ENCODE measurements at places on chromosomes 7 and 10.

- peak; percentile 46 for DNase-seq
Measured at GRCh38 chr7:69109246-69109645, 489.0 kb upstream of the AUTS2 start.

GRCh38 chr10:124694481-124695220, 49.5 kb downstream of the FAM53B start:
- no peak for DNase-seq

DNA sequence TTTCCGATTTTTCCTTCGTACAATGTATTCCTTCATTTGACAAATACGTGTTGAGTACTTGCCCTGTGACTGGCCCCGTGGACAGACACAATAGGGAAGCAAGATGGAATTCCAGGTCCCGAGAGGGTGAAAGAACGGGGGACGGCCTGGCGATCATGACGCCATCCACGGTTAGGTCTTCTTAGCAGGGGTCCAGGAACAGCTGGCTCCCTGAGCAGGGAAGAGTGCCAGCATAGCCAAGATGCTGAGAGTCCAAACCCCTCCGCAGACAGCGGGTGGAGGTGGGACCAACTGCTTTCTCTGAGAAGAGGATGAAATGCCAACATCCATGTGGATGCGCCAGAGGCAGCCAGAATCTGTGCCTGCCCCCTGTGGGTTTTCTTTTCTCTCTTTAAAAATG, 143.7 kb downstream of the DYNC2I1 start:
- DNase-seq, result no peak

- peak; percentile 93 for DNase-seq
Measured at GRCh38 chr7:35003679-35004303, 33.5 kb downstream of the DPY19L1 start.

DNA sequence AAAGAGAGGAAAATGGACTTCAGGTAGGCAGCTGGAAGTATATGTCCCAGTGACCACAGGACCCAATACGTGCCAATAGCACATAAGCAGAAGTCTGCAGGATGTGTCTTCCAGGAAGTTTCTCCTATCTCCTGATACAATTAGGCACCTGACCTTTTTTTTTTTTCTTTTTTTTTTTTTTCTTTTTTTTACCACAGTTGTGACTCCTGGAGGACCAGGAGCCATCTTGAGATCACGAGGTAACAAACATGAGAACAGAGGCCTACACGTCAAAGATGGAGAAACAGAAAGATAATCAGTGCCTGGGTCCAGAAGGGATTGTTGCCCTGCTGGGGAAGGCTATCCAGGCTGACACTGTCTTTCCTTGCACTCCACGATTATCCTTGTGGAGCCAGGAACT, 312.4 kb upstream of the NEBL start:
- DNase-seq, result no peak

DNA sequence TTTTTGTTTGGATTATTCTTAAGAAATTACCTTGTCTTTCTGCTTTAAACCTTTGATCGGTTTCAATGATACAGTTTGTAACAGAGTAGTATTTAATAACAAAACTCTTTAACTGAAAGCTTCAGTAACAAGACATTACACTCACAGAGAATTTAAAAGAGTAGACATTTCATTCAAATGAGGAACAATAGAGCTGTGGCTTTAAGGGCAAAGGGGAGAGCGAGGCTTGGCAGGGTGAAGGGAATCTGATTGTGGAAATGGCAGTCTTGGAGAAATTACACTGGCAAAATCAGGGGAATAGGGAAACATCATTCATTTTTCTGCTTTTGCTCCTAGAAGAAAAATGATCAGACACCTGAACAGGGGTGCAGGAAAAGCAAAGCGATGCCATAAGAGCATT, 5.1 kb upstream of the HIPK2 start:
- DNase-seq, result no peak

GRCh38 chr10:3579845-3580244, 205.2 kb downstream of the KLF6 start:
- no peak for DNase-seq

- DNase-seq, result no peak
Measured at GRCh38 chr7:71303566-71303965, 171.6 kb downstream of the GALNT17 start.

DNA sequence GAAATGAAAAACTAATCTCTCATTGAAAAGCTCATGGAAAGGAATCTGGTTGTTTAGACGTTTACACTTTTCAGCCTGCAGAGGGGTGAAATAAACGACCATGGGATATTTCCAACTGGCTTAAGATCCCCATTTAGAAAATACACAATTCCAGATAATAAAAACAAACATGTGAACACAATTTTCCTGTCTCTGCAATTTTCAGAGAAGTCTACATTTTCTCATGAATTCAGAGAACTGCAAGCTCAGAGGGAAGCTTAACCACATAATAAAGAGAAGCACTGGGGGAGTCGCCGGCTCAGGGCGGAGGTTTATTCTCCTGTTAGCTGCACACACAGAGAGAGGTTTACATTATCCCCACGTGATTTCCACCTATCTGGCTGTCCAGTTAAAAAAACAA, 215.2 kb downstream of the FANK1 start:
- DNase-seq, result no peak

- no peak for DNase-seq
Measured at GRCh38 chr10:132585732-132586722, 48.4 kb downstream of the INPP5A start.

DNA sequence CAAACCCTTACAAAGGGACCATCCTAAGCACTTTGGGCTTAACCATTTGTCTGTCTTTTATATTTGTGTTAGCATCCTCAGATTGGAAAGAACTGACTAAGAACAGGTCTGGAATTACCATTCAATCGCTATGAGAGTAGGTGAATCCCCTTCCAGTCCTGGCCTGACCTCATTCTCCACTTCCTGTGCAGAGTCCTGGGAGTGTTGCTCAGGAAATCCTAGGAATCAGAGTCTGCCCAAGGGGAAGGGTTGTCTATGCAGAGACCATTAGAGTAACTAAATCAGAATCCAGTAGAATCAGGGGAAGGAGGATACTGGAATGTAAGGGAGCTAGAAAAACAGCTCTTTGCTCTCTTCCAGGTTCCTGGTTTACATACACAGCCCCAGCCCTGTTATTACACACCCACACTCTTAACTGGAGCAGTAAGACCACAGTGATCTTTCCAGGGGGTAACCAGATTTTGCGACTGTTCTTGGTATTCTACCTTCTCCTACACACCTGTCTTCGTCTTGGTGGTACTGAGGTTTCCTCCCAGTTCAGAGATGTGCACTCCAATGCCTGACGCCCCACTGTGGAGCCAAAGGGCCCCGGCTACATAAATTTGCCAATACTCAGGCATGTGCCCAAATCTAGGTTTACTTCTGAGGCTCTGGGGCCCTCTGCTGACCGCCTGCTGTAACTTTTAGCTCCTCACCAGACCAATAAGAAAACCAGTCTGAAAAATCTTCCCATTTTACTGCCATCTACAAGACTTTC, 103.7 kb downstream of the RNF216 start:
- DNase-seq, result no peak

DNA sequence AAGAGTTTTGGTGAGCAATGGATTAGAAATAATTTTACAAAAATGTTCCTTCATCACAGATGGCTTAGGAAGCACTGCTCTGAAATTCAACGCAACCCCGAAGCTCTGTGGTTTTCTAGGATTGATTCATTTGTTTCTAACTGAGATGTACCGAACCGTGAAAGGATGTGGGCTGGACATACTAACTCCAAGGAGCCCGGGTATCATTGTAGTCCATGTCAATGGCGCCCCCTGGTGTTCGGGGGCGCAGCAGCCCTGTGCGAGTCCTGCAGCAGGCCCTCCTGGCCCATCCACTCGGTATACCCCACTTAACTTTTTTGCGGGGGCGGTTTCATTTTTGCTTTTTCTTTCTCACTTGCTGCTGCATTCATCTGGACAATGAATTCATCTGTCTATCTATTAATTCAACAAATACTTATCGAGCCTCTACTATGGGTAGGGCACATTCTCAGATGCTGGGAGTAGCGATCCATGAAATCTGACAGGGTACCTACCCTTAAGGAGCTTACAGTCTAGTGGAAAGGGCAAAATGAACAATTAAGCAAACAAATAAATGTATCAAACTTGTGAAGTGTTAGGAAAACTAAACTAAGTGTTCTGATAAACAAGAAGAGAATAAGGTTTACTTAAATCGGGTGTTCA, 25.2 kb upstream of the ITPRID1 start:
- DNase-seq, result no peak

DNA sequence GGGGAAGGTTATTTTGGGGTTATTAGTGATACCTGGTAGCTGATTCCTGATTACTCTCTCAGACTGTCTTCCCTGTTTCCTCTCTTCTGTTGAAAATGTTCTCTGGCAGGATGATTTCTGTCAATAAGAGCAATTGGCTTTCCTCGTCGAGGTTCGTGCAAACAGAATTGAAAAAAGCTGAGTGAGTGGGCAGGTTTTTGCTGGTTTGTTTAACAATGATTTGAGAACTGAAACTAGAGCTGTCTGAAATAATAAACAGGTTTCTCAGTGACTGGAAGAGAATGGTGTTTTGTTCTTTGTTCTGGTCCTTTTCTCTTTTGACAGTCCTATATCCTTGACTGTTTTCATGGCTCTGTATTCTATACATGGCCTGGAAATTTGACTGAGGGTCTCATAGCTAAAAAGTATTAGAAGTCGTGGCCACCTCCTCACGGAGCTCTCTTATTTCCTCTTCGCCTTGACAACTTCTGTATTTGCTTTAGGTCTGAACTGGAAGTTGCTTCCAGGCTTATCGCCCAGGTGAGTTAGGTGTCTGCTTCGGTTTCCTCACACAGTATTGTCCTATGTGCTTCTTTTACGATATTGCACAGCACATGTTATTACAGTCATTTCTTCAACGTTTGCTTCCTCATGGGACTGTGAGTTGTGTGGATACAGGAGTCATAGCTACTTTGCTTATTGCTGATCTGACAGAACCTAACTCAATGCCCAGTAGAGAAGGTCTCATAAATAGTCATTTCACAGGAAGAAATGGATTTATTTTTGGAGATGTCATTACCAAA, 403.6 kb downstream of the NRG3 start:
- DNase-seq, result no peak

- DNase-seq, result no peak
Measured at GRCh38 chr10:48389272-48389671, 82.8 kb downstream of the MAPK8 start.

GRCh38 chr7:37092548-37092947, 356.1 kb downstream of the ELMO1 start:
- no peak for DNase-seq

GRCh38 chr10:85643171-85643844, 723.3 kb downstream of the GRID1 start:
- no peak for DNase-seq

- no peak for DNase-seq
Measured at GRCh38 chr10:4102802-4103344, 317.9 kb upstream of the KLF6 start.

- DNase-seq, result no peak
Measured at GRCh38 chr10:122264436-122264835, 6.7 kb upstream of the BTBD16 start.

DNA sequence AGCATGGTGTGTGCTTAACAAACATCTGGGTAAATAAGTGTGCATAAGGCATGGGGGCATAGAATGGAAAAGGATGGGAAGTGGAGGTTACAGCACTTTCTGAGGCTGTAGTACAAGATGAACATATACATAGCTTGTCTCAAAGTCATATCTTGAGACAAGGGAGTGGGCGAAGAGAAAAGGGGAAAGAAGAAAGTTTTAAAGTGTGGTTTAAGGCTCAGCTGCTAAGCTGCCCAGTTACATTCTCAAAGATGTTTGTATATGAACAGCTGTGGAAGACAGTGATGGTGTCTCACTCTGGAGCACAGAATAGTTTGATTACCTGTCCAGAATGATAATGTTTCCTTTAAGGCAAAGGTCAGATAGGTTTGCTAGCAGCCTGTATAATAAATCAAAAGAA, 61.9 kb upstream of the LANCL2 start:
- no peak for DNase-seq

GRCh38 chr7:1975179-1975578, 257.6 kb downstream of the MAD1L1 start:
- DNase-seq, result no peak

- DNase-seq, result no peak
Measured at GRCh38 chr10:91349381-91349780, 60.8 kb upstream of the HECTD2 start.

GRCh38 chr10:116511365-116511764, 34.4 kb upstream of the PNLIP start:
- DNase-seq, result no peak

GRCh38 chr7:76509931-76510877, at the start of gene UPK3B:
Gene UPK3B, plus strand, starts transcription at chr7:76510552. Its CDS starts 101 bp downstream, at chr7:76510653.
- DNase-seq, result no peak

GRCh38 chr7:98334081-98334480, 52.6 kb downstream of the BRI3 start:
- DNase-seq, result no peak

- DNase-seq, result no peak
Measured at GRCh38 chr10:132326344-132326889, 5.6 kb upstream of the LRRC27 start.

DNA sequence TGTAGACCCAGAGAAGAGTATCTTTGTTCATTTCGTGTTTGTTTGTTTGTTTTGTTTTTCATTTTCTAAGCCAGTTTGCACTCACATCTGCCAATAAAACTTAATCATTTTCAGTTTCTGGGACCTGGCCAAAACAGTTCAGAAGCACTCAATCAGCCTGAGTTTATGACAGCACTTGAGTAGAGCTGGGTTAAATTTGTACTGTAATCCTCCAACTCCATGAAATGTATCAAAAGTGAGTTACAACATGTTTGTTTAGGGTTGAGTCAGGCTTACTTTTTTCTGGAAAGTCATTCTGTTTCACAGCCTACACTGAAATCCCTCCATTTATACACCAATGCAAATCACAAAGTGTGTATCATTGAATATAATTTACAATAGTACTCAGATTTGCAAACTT, 91.9 kb downstream of the ZWINT start:
- no peak for DNase-seq

- DNase-seq, result peak; percentile 97
Measured at GRCh38 chr10:68871731-68872342, 29.3 kb upstream of the DDX50 start.

- no peak for DNase-seq
Measured at GRCh38 chr7:138015096-138015495, 13.2 kb upstream of the CREB3L2 start.

- DNase-seq, result no peak
Measured at GRCh38 chr7:2870471-2870931, 26.4 kb upstream of the GNA12 start.

GRCh38 chr7:157898802-157899505, 562.1 kb downstream of the DNAJB6 start:
- peak; percentile 69 for DNase-seq

DNA sequence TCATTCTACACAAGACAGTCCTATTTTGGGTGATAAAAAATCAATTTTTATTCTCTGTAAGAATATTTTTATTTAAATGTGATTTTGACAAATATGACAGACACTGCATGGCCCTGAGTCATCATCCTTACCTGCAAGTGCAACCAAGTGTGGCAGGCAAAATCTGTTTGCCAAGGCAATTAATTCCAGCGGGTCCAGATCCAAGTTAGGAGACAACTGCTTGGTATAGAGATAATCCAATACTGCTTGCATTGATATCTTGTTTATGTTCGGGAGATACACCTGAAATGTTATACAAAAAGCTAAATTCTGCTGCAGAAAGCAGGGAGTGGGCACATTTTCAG, 66.2 kb downstream of the RHOBTB1 start:
- DNase-seq, result no peak

All from NCI-H1092 treated with DMSO at 0.1 percent for 48 hours (cell line).